Astrocyte of the spinal cord (primary cell): ENCODE measurements at places on chromosomes 7 and 10.

- DNase-seq, result no peak
Observed at GRCh38 chr7:29385214-29385814, 178.3 kb upstream of the PRR15 start.

GRCh38 chr7:22845221-22845834 is 22.7 kb upstream of the TOMM7 start:
- DNase-seq, result peak; percentile 48

DNA sequence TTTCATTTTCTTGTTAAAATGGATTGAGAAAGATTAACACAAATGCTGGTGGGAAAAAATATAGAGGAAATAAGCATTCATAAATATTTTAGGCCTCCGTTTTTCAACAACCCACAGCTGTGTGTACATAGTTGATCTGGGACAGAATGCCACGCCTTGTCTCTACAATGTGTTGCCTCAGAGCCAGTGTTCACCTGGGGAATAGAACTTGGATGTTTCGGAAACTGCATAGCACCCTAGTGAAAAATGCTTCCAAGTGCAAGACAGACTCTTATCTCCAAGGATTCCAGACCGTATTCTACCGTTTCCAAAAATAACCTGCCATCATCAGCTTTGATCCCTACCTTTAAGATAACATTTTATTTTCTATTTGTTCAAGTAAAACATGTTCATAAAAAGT is 260.9 kb downstream of the SDK1 start:
- no peak for DNase-seq

GRCh38 chr10:69043931-69044531 is 43.9 kb upstream of the SRGN start:
- no peak for DNase-seq

- no peak for DNase-seq
Observed at GRCh38 chr10:101162677-101163076, 31.6 kb downstream of the TLX1 start.

DNA sequence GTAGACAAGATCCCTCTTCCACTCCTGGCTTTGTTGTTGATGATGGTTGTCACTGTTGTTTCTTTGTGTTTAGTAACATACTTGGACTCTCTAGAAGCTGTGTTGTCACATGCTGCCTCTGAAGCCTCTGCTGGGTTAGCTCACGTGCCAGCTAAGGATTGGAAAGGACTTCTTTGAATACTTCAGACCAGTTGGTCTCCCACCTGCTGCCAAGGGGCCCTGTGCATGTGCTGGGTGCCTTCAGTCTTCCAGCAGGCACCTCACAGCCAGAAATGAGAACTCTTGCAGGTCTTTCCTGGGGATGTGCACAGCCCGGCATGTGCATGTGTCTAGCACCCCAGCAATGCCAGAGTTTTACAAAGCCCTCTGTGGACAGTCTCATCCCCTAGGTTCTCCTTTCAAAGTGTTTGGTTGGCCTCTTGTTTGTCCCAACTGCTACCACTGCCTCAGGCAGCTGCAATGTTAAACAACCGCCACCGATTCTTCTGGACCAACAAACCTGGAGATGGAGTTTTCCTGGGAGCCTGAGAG is 21.7 kb upstream of the NCAPG2 start:
- no peak for DNase-seq

DNA sequence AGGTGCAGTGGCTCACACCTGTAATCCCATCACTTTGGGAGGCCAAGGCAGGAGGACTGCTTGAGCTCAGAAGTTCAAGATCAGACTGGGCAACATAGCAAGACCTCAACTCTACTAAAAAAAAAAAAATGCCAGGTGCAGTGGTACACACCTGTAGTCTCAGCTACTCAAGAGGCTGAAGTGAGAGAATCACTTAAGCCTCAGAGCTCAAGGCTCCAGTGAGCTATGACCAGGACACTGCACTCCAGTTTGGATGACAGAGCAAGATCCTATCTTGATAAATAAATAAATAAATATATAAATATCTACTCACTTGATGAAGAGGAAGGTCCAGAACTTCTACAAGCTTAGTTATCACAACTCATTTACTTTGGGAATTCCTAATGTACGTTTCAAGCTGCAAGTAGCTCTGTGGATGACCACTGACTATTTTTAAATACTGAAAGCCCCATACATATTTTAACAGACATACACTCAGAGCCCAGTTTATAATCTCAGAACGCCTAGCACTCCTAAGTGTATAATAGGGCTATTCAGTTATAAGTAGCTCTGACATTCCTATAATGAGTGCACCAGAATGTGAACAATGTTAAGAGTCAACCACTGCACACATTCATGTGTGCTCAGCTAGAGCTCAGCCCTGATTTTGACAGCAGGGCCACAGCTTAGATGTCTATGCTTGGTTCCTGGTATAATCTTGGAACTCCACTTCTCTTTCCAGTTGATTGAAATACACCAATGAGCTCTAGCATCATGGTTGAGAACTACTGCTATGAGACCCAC is 119.1 kb downstream of the CUBN start:
- DNase-seq, result no peak

DNA sequence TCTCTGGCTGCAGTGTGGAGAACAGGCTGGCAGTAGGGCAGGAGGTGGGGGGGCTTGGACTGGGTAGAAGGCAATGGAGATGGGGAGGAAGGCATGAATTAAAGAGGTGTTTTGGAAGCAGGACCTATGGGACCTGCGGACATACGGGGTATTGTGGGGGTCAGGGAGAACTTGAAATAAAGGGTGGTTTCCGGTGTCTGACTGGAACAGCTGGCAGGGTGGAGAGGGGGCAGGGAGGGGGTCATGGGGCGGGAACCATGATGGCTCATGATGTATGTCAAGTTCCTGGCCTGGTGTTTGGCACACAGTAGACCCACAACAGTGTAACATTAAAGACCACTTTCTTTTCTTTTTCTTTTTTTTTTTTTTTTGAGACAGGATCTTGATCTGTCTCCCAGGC is 5.5 kb downstream of the LHPP start:
- no peak for DNase-seq

- no peak for DNase-seq
Observed at GRCh38 chr7:77258014-77258413, 58.4 kb upstream of the FGL2 start.

- no peak for DNase-seq
Observed at GRCh38 chr10:19048489-19048888, at the start of gene MALRD1. TSS of gene MALRD1 (plus strand) at chr10:19048801. CDS start at chr10:19048939, 138 bp downstream.

GRCh38 chr7:117395743-117396142 is 31.6 kb downstream of the ASZ1 start:
- no peak for DNase-seq

DNA sequence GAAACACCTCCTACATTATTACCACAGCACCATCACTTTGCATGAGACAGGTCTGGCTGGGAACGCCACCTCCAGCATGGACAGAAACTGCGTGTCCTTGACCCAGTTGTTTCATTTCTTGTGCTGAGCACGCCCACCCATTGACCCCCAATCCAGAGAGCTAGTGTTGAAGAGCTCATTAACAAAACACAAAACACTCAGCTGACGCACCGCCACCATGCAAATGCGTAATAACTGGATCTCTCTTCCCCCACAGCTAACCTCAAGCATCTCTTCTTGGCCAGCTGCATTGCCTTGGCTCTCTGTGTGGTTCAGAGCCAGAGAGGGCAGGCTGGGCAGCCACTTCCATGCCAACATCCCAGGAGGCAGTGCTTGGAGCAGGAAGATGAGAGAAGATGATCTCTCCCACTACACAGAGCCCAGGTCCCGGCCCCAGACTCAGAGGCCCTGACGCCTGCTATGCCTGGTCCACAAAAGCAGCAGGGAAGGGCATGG is 173.5 kb downstream of the PLXNA4 start:
- DNase-seq, result peak; percentile 92

DNA sequence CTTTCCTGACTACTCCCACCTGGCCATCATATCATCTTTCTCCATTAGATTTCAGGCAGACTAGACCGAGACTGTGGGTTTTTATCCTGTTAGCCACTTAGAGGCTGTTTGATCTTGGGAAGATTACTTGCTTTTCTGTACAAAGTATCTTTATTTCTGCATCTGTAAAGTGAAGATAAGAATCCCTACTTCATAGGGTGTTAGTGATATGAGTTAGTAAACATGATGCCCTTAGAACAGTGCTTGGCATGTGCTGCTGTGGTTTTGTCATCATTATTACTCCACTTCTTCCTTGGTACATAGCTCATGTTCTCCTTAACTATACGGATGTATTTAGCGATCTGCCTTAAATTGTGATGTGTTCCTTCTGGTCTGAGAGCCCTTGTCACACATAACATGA is 165.2 kb downstream of the AUTS2 start:
- no peak for DNase-seq
